ENCODE measurements at places on chromosomes 4 and X.

DNA sequence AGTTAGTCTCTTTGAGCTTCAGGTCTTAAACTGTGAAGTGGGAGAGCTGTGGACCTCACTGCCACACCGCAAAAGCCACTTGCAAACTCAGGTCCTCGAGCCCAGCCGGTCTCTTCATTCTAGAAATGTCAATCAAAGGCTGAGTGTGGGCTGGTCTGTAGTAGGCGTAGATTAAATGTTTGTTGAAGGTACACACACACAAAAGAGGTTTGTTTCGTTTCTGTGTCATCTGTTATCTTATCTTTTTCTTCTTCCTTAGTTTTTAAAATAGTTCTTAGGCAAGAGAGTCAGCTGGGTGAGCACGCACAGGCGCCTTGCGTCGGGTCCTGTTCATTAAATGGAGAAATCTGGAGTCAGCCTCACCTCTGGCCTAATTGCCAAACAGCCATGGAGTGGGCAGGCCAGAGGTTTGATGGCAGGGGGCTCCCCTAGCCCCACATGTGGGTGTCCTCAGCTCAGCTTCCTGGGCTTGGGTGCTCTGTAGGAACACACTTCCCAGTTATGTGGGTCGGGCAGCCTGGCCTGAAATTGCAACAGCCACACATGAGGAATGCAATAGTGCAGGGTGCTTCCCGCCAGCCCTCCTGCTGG is 836 bp upstream of the PSAPL1 start:
- no peak for DNase-seq

GRCh38 chrX:133401536-133401935 is 13.8 kb downstream of the GPC4 start:
- no peak for DNase-seq

GRCh38 chr4:6961496-6962210 is 52.0 kb downstream of the TBC1D14 start:
- DNase-seq: no peak

GRCh38 chr4:147843162-147843561 is 111.3 kb downstream of the ARHGAP10 start:
- no peak for DNase-seq

All from C1 segment of cervical spinal cord (tissue), 14 donors.